Uterus (tissue), 4 donors: ENCODE measurements at places on chromosomes 2 and 18. TPM values are rescaled to one million over a fixed set of nuclear protein-coding genes. Genes with fewer than 3 reads are reported as not detected.

MROH2A gene
- total RNA-seq = not detected

CCBE1 gene
- total RNA-seq = 1.5 TPM

- DNase-seq = no peak
These were observed 540 bp downstream of the ATP9B start for GRCh38 chr18:79069717-79070151.

- DNase-seq = no peak
These were observed 1140.4 kb downstream of the RPIA start for GRCh38 chr2:89831641-89832498.

TUBA4B gene
- not detected for total RNA-seq

DNA sequence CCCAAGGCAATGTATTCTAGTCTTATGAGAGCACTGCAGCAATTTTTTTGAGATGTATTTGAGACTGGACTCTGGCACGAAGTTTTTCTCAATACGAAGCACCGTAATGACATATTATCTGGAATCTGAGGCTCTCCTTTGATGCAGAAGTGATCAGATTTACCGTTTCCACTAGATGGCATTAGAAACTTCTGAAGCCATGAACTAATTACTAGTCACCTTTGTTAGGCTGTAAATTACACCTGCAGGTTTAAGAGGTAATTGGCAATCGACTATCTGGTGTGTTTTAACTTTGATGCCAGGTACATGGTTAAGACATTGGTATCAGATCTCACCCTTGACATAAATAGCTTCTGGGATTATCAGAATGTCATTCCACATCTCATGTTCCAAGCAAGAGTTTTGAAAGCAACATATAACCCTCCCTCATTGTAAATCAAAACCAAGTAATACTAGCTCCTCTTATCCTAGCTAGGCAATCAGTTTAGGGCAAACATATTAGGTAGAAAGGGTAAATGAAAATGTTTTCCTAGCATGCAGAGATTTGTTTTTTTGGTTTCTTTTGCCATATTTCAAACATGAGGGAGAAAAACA is 254.6 kb upstream of the SPRED2 start:
- no peak for DNase-seq

- DNase-seq = no peak
These were observed 76.4 kb upstream of the ZEB2 start for GRCh38 chr2:144596073-144596871.

M1AP gene
- total RNA-seq = not detected

GRCh38 chr2:219462349-219462748 is 27.7 kb downstream of the SPEG start:
- no peak for DNase-seq

- DNase-seq = no peak
These were observed 1.6 kb downstream of the OR6B3 start for GRCh38 chr2:240051697-240052096.

GRCh38 chr2:133598769-133599168 is 30.5 kb upstream of the NCKAP5 start:
- DNase-seq = no peak

DNA sequence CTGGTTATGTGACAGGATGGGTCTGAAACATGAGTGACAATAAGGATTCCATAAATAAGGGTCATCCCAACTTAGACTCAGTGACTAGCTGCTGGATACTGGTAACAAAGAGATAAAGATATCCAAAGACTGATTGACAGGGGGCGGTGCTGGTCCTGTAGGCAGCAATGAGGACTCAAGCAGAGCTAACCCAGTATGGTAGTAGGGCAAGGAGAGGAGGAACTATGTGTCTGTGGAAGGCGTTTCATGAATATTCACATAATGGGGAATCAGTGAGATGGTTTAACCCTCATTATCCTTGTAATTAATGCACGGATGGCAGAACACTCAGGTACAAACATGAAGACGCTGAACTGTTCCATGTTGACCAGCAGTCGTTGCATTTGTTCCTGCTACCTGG is 102.5 kb upstream of the EML6 start:
- DNase-seq = no peak

DNA sequence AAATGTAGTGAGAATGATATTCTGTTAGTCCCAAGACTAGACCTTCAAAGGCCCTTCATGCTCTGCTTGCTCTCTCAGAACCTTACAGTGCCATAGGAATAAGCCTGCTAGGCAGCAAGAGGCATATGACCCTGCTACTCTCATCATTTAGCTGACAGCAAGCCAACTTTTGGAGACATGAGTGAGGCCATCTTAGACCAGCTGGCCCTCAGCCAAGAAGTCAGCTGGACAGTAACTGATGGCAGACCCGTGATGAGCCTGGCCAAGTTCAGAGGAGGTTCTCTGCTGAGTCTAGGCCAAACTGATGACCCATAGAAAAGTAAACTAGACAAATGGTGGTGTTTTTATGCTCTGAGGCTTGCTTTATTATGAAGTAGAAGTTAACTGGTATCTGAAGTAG is 82.6 kb downstream of the C18orf54 start:
- no peak for DNase-seq

APCDD1 gene
- 8.2 TPM for total RNA-seq

- DNase-seq = no peak
These were observed 55.9 kb upstream of the ACYP2 start for GRCh38 chr2:54059504-54059903.

DNA sequence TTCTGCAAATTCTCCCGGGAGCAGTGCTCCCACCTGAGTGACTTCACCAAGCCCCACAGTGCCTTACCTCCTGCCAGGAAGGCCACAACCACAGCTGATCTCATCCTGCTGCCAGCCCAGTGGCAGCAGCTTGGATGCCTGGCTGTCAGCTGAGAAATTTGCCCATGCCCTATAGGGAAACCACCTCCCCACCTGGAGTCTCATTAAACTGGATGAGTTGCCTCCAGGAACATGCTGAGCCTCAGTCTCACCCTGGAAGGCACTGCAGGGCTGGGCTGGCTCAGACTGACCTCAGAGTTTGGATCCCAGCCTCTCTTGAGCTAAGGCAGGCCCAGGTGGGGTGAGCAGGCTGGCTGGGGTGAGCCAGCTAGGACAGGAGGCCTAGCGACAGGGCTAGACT is 23.3 kb downstream of the REEP1 start:
- no peak for DNase-seq

SERPINB4 gene
- total RNA-seq = not detected
